ENCODE measurements at places on chromosomes 4 and X.
A peak's percentile ranks its signal among the peaks of the same experiment; 100 is the strongest.

GRCh38 chr4:117907646-117908045 lies 126.6 kb upstream of the NDST3 start:
- no peak for DNase-seq
- no peaks in the 10 kb centered on the region for H3K36me3 ChIP-seq
- peaks cover 12% of the 10 kb centered on the region for H3K4me1 ChIP-seq
- no peaks in the 10 kb centered on the region for H3K27me3 ChIP-seq
- no peak overlapping the region for H3K4me3 ChIP-seq
- no peak overlapping the region for H3K27ac ChIP-seq

DNA sequence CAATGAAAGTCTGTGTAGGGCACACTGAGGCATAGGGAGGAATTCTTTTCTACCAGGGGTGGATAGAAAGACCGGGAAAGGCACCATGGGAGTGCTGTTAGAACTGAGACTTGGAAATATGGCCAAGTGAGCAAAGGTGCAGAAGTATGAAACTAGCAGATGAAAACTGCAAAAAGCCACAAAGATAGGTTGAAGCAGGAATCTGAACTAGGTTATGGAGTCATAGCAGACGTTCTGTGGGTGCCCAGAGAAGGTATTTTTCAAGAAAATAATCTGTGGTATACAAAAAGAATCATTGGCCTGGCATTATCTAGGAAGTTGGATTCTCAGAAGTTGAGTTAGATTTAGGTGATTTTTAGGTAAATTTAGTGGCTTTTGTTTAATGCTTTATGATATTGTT lies 48.5 kb downstream of the SMAD1 start:
- no peak overlapping the region for H3K27ac ChIP-seq
- H3K27me3 ChIP-seq: no peaks in the 10 kb centered on the region
- H3K4me3 ChIP-seq: no peak overlapping the region
- peaks cover 16% of the 10 kb centered on the region for H3K4me1 ChIP-seq

- no peaks in the 10 kb centered on the region for H3K36me3 ChIP-seq
- H3K4me1 ChIP-seq: peaks cover 31% of the 10 kb centered on the region
- no peak overlapping the region for H3K27ac ChIP-seq
- peaks cover 8% of the 10 kb centered on the region for H3K27me3 ChIP-seq
- no peak for DNase-seq
Measured at GRCh38 chr4:152278505-152279233, 257.2 kb downstream of the FBXW7 start.

- no peak overlapping the region for H3K4me3 ChIP-seq
- H3K36me3 ChIP-seq: no peaks in the 10 kb centered on the region
- DNase-seq: no peak
- no peak overlapping the region for H3K27ac ChIP-seq
- H3K4me1 ChIP-seq: no peaks in the 10 kb centered on the region
- H3K27me3 ChIP-seq: no peaks in the 10 kb centered on the region
Measured at GRCh38 chr4:176654565-176655216, 138.0 kb downstream of the VEGFC start.

GRCh38 chr4:122313006-122313646 lies 65.7 kb upstream of the ADAD1 start:
- no peak overlapping the region for H3K4me3 ChIP-seq
- H3K27ac ChIP-seq: no peak overlapping the region
- peaks cover 24% of the 10 kb centered on the region for H3K36me3 ChIP-seq
- no peak for DNase-seq

GRCh38 chrX:38811515-38812243 lies 10.4 kb downstream of the MID1IP1 start:
- peaks cover 19% of the 10 kb centered on the region for H3K4me1 ChIP-seq
- DNase-seq: no peak
- no peaks in the 10 kb centered on the region for H3K27me3 ChIP-seq
- peaks cover 5% of the 10 kb centered on the region for H3K36me3 ChIP-seq

DNA sequence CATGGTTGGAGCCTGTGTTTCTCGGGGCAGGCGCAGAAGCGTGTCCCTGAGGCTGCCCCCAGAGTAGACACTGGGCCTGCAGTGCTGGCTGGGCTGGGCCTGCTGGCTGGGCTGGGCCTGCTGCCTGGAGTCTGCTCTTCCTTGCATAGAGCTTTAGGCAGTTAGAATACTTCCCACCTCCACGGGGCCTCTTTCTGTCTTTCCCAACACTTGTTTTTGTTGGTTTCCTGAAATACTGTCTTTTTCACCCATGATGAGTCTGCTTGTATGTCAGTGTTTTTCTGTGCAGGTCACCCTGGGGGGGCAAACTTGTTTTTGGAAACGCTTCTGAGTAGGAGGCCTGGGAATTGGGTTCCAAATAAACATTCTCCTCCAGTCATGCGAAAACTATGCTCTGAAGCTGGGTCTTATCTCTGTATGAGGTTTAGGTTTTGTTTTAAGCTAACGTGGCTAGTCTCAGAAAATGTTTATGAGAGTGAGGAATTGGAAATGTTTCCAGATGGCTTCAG lies 32.2 kb downstream of the TRMT44 start:
- peaks cover 23% of the 10 kb centered on the region for H3K36me3 ChIP-seq
- peak overlapping the region; percentile 42 for H3K4me3 ChIP-seq
- peaks cover 56% of the 10 kb centered on the region for H3K4me1 ChIP-seq
- DNase-seq: peak; percentile 28
- H3K27ac ChIP-seq: peak overlapping the region; percentile 97

GRCh38 chr4:75243570-75243969 lies 270.6 kb downstream of the RCHY1 start:
- no peak overlapping the region for H3K4me3 ChIP-seq
- peaks cover 8% of the 10 kb centered on the region for H3K36me3 ChIP-seq
- DNase-seq: no peak

DNA sequence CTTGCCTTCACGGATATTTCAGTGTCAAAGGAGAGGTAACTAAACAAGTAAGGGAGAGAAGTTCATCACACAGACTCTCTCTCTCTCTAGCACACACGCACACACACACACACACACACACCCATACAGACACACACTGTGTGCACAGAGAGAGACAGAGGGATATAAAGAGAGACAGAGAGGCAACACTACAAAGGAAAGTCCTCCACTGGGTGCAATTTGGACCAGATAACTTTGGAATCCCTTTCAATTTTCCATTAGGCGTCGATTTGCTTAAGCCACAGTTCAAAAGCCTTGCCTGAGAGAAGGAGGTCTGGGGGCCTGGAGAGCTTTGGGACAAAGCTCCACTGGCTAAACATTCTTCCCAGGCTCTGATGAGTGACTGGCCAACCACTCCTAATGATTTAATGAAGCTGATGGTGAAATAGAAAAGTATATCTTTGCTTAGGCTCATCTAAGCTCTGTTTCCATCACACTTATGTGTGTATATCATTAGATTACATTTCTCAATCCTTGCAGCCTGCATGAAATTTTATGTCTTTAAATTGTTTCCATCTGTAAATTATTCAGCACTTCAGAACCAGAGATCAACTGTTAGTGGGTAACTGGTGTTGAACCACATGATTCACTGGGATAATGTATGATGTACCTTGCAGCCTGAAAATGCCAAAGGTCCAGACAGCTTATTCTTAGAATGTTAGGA lies 180.8 kb downstream of the MAGEB17 start:
- no peaks in the 10 kb centered on the region for H3K4me1 ChIP-seq
- no peak for DNase-seq
- H3K4me3 ChIP-seq: no peak overlapping the region
- no peaks in the 10 kb centered on the region for H3K36me3 ChIP-seq

Data from nephron progenitor cell (in vitro differentiated cells).